Kidney tubule cell (primary cell): ENCODE measurements at places on chromosomes 11 and 22.

GRCh38 chr11:22192289-22192641 is 620 bp upstream of the ANO5 start:
- DNase-seq, result peak; percentile 58

GRCh38 chr11:113871336-113871735 is 4.0 kb downstream of the USP28 start:
- no peak for DNase-seq

DNA sequence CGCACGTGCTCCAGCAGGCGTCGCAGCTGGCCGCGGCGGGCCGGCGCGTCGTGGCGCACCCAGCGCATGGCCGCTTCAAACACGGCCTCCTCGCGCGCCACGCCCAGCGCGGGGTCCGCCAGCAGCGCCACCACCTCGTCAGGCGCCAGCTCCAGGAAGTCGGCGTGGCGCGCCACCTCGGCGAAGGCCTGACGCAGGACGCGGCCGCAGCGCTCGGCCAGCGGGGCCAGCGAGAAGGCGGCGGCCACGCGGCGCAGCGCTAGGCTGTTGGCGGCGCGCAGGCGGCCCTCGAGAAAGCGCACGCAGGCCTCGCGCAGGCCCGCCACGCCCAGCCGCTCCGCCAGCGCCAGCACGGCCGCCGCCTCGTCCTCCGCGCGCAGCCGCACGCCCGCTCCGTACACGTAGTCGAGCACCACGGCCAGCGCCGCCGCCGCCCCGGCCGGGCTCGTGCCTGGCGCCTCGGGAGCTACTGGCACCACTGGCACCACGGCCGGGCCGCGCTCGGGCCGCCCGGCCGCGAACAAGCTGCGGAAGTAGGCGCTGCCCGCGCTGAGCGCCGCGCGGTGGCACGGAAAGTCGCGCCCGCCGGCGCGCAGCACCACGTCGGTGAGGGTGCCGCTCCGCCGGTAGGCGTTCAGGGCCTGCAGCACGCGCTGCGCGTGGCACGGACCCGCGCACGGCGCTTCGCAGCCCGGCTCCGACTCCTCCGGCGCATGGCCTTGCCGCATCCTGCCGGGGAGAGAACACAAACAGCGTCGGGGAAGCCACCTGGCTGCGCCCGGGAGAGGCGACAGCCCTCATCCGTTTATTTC is 2.9 kb downstream of the KLHL35 start:
- peak; percentile 54 for DNase-seq

- DNase-seq, result no peak
Observed at GRCh38 chr11:103680826-103681225, 355.6 kb upstream of the DDI1 start.

GRCh38 chr11:97007283-97007682 is 617.5 kb downstream of the JRKL start:
- no peak for DNase-seq

GRCh38 chr11:86066657-86067008 is 2.3 kb downstream of the PICALM start:
- DNase-seq, result no peak

- no peak for DNase-seq
Observed at GRCh38 chr22:41407433-41407832, 25.7 kb downstream of the TEF start.

DNA sequence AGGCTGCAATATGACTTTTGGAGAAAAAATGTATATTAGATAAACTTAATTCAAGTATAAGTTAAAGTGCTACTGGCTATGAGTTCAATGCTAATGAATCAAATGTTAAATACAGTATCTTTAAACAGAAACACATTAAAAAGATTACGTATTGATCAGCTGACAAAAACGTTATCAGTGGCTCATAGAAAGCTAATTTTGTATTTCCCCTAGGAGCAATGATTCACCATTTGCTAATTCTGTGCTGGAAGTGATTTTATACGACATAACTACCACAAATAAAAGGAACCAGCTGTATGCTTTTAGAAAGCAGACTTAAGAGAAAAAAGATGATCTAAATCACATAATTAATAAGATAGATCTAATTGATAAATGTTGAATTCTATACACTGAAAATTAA is 43.6 kb downstream of the MRE11 start:
- no peak for DNase-seq

DNA sequence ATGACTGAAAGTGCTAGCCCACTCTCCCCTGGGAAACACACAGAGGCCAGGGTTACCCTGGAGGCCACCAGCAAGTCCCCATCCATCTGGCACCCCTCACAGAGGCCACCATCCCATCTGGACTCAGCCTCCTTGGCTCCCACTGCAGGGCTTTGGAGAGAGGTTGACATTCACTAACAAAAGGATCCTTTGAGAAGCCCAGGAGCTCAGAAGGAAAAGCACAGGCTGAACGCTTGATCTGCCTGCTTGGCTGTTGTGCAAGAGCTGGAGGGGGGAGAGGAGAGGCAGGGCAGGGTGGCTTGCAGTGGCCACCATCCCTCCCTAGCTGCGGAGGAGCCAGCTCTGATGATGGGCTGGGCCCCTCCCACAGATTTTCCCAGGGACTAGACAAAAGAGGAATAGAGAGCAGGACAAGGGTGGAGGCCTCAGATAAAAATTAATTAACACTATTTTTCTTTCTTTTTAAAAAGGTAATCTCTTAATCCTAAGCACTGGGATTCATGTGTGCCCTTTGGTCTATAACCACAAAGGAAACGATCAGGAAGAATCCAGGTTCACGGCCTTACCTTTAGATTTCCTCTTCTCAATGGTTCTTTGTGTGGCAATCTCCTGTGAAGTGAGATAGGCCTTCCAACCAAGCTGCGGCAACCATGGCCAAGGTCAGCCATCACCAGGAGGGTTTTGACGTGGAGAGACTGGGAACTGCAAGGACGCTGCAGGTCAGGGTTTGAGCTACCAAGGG is 154.7 kb downstream of the BARX2 start:
- DNase-seq, result no peak

GRCh38 chr11:95585069-95585751 is 204.4 kb downstream of the FAM76B start:
- DNase-seq, result peak; percentile 61

GRCh38 chr22:41709341-41709740 is 10.0 kb downstream of the MEI1 start:
- no peak for DNase-seq

GRCh38 chr22:31676700-31677099 is 14.7 kb upstream of the PISD start:
- peak; percentile 96 for DNase-seq

DNA sequence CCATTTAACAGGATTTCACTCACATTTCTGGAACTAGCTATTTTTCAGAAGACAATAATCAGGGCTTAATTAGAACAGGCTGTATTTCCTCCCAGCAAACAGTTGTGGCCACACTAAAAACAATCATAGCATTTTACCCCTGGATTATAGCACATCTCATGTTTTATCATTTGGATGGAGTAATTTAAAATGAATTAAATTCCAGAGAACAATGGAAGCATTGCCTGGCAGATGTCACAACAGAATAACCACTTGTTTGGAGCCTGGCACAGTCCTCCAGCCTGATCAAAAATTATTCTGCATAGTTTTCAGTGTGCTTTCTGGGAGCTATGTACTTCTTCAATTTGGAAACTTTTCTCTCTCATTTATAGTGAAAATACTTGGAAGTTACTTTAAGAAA is 9.2 kb downstream of the PRSS23 start:
- no peak for DNase-seq

- DNase-seq, result no peak
Observed at GRCh38 chr11:79296141-79296540, 144.7 kb downstream of the TENM4 start.

GRCh38 chr22:33224841-33225240 is 166.7 kb upstream of the SYN3 start:
- no peak for DNase-seq

- DNase-seq, result no peak
Observed at GRCh38 chr11:75606099-75606498, 44.0 kb downstream of the SERPINH1 start.

DNA sequence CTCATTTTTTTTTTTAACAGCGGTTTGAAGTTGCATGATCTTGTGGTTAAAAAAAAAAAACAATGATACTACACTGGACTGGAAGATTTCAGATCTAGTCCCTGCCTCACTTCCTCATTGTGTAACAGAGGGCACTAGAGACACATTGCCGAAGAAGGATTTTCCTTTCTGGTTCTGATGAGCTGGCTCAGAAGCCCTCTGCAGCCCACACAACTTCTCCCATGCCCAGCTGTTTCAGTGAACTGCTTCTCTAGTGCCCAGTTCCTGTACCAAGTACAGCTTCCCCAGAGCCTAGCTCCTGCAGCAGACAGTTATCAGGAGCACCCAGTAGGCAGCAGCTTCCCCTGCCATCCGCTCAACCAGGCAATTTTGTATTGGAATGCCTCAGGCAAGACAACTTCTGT is 29.5 kb upstream of the ANO5 start:
- DNase-seq, result no peak

- DNase-seq, result no peak
Observed at GRCh38 chr11:88390254-88390653, 52.7 kb upstream of the CTSC start.

- peak; percentile 56 for DNase-seq
Observed at GRCh38 chr11:67120881-67121710, 2.0 kb downstream of the KDM2A start.

- no peak for DNase-seq
Observed at GRCh38 chr11:17547932-17548331, 873 bp downstream of the OTOG start.

DNA sequence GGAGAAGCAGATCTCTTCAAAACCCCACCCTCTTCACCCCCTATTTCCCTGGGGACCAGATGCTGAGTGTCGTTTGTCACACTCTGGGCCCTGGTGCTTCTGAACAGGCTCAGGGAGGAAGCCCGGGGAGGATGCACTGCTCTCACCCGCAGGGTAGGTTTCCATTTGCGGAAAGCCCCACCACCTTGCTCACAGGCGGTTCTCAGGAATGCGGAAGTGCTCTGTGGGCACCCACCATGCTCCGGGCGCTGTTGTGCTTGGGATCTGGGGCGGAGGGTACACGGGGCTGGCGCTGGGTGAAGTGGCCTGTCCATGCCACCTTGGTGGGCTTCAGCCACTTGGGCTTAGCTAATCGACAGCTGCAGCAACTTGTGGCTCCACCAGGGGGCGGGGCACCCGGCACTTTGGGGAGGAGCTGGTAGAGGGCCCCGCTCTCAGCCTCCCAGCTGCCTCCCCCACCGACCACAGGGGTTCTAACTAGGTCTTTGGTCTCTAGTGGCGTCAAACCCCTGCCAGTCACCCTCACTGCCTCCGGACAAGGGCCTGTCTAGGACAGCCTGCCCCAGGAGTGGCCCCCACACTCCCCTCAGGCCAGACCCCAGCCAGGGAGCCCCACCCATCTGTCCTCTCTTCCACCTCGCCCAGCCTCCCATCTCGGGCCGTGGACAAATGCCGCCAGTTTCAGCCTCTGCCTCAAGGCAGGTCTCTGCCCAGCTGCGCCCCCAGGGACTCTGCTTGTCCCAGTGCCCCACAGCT is 7.4 kb downstream of the NDUFV1 start:
- DNase-seq, result peak; percentile 82

DNA sequence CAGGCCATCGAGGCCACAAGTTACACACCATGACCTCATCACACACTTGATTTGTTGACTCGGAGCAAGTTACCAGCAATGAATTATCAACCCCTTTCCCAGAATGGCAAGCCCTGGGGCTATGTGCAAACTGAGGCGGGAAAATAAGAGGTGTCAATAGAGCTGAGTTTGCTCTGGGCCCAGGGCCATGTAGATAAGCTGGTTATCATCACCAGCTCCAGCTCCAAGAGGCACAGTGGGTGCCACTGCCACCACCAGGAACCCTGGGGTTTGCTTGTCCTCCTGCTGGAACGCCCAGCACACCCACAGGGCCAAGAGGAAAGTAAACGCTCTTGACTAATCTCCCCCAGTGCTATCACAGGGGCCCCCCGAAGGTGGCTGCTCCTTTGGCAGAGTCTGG is 13.0 kb upstream of the VPS37C start:
- DNase-seq, result no peak

DNA sequence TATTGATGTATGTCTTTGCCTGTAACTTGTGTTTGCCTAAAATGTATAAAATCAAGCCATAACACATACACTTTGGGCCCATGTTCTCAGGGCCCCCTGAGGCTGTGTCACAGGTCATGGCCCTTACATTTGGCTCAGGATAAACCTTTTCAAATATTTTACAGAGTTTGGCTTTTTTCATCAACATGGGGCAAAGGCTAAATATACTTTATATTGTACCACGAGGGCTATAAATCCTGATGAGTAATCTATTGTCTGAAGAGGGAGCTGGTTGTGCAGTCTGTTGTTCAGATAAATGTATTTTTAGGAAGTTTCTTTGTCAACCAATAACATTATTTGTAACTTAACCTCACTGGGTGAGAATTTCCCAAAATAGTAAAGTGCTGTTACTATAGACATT is 404.6 kb upstream of the DDI1 start:
- DNase-seq, result no peak

DNA sequence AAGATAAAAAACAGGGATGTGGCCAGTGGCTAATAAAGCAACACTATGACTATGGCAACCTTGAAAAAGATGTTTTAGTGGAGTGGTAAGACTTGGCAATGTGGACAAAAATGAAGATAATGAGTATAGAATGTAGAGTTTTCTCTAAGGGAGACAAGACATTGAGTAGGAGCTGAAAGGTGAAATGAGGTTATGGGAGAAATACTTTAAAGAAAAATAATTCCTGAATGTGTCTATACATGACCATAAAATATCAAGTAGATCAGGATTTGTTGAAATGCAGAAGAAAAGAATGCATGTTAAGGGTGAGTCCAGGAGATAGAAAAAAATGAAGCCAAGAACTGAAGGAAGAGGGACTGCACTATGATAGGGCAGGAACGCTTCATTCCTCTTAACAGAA is 101.6 kb upstream of the CARD18 start:
- DNase-seq, result no peak

- DNase-seq, result no peak
Observed at GRCh38 chr11:2482204-2482603, 37.4 kb downstream of the KCNQ1 start.

- peak; percentile 79 for DNase-seq
Observed at GRCh38 chr11:33724644-33725035, 11.6 kb downstream of the CD59 start.

- DNase-seq, result peak; percentile 64
Observed at GRCh38 chr11:72239313-72239848, 4.6 kb downstream of the PHOX2A start.

DNA sequence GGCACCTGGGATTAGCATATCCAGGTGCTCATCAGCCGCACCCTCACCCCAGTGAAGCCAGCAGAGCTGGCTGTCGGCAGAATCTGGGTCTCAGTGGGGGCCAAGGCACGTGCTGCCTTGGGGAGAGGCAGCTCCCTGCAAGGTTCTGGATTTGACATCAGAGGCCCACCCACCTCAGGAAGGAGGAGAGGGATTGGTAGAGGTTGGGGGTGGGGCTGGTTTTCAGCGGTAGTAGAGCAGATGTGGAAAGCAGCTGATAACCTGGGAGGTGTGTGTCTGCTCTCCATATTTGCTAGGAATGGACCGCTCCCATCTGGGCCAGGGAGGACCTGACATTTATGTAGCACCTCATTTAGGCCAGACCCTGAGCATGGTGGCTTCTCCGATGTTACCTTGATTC is 147.5 kb downstream of the GRIK4 start:
- DNase-seq, result no peak

DNA sequence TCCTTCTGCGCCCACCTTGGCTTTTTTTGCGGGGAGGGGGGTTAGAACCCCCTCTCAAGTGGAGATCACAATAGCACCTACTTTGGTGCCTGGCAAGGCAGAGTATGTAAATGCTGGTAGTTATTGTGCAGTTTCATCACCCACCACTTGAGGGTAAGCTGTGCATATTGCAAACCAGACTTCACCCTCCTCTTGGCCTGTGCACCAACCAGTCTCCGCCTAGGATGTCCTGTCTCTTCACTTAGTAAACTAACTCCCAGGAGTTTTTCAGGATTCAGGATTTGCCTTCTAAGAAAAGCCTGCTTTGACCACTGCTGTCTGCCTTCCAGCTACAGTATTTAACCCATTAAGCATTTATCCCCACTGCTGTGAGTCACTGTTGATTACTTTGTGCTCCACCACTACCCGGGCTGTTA is 2.0 kb upstream of the UBXN1 start:
- DNase-seq, result peak; percentile 71
